CD4-positive, CD25-positive, alpha-beta regulatory T cell (primary cell): ENCODE measurements at places on chromosomes 1 and 21. TPM values are rescaled to one million over a fixed set of nuclear protein-coding genes. Genes with fewer than 3 reads are reported as not detected.

DNA sequence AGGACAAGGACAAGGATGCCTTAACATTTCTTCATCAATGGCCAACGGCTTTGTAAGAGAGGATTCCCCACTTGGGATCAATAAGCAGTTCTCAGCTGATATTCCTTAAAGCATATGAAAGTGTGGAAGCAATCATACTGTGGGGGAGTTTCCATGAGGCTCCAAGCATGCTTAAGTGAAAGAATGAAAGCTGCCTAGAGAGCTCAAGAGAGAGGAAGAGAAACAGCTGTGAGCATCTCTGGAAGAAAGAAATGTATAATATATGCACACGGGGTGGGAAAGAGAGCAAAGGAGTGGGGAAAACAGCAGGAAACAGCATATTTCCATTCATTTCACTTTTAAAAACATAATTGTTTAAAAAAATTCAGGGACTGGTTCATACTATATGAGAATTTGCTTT is 94.7 kb upstream of the WARS2 start:
- no peak overlapping the region for H3K4me3 ChIP-seq
- no peak overlapping the region for H3K27ac ChIP-seq
- no peaks in the 10 kb centered on the region for H3K27me3 ChIP-seq
- DNase-seq = no peak
- no peaks in the 10 kb centered on the region for H3K4me1 ChIP-seq

Gene SAMD11
- total RNA-seq = not detected

Gene LRRC3
- 1.6 TPM for total RNA-seq

DNA sequence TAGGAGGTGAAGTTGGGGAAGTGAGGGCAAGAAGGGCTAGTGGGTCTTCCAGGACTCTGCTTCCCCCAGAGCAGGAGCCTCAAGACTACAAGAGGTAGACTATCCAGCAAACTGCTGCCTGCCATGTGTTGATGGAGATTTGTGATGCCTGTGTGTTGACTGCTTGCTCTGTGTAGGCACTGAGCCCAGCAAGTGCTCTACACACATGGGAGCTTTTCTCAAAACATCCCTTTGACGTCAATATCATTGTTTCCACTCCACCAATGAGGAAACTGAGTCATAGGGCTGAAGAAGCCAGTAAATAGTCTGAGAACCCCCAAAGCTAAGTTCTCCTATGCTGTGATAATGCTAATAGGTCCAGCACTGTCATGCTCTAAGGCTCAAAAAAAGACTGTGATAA is 207.2 kb upstream of the NFIA start:
- no peaks in the 10 kb centered on the region for H3K4me1 ChIP-seq
- H3K36me3 ChIP-seq = no peaks in the 10 kb centered on the region
- DNase-seq = no peak
- no peak overlapping the region for H3K27ac ChIP-seq
- no peak overlapping the region for H3K4me3 ChIP-seq

GRCh38 chr1:7491109-7491817 is 279.8 kb upstream of the VAMP3 start:
- H3K27ac ChIP-seq = no peak overlapping the region
- H3K27me3 ChIP-seq = no peaks in the 10 kb centered on the region
- no peak overlapping the region for H3K4me3 ChIP-seq
- no peak for DNase-seq
- no peaks in the 10 kb centered on the region for H3K36me3 ChIP-seq

Gene TPTE
- total RNA-seq = not detected

GRCh38 chr21:38488640-38489270 is 9.5 kb downstream of the ERG start:
- H3K27ac ChIP-seq = no peak overlapping the region
- H3K36me3 ChIP-seq = no peaks in the 10 kb centered on the region
- peaks cover 5% of the 10 kb centered on the region for H3K27me3 ChIP-seq
- H3K4me3 ChIP-seq = no peak overlapping the region
- DNase-seq = no peak
- H3K4me1 ChIP-seq = no peaks in the 10 kb centered on the region
